ENCODE measurements at places on chromosomes 12 and 14.

- peak; percentile 9 for DNase-seq
Observed at GRCh38 chr12:122368361-122369073, 54.0 kb downstream of the CLIP1 start.

DNA sequence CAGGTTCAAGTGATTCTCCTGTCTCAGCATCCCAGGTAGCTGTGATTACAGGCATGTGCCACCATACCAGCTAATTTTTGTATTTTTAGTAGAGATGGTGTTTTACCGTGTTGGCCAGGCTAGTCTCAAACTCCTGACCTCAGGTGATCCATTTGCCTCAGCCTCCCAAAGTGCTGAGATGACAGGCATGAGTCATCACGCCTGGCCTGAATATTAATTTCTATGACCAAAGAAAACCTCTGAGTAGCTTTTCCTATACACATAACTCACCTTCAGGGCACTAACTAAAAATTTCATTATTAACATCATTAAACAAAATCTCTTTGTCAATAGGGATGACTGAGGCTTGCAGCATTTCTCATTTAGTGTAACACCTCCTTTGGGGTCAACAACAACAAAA is 259.6 kb upstream of the KRR1 start:
- no peak for DNase-seq

DNA sequence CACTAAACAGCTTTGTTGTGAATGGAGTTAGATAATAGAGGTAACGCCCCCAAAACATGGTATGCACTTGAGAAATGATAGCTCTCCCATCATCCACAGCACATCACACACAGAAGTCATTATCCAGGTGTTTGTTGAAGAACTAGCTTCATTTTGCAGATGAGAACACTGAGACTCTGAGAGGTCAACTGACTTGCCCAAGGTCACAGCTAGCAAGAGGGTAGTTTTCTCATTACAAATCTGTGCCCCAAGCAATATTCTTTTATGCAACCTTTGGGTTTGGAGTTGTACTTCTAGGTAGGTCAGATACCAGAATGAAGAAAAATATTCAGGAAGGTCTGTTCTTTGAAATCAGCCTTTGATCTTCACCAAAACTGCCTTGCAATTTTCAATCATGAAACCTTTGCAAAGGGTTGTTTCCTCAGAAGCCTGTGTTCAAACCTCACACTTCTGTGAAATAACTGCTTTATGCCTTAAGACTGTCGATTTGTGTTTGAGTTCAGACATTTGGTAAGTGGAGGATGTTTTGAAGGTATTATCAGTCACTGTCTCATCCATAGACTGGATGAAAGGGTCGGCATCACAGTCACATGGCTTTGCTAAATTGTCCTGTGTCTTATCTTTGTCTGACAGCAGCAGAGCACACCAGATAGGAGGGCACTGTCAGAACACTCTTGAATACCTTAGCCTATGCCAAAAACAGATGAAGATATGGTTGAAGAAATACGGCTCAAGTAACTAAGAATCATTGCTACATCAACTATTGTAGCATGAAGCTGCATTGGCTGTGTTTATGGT is 233.2 kb upstream of the BTG1 start:
- DNase-seq = no peak

- DNase-seq = no peak
Observed at GRCh38 chr12:68416350-68416749, 84.2 kb upstream of the MDM1 start.

GRCh38 chr12:124295431-124296058 is 652 bp downstream of the RFLNA start:
- no peak for DNase-seq

GRCh38 chr14:35438910-35439713 is 34.6 kb upstream of the NFKBIA start:
- no peak for DNase-seq

DNA sequence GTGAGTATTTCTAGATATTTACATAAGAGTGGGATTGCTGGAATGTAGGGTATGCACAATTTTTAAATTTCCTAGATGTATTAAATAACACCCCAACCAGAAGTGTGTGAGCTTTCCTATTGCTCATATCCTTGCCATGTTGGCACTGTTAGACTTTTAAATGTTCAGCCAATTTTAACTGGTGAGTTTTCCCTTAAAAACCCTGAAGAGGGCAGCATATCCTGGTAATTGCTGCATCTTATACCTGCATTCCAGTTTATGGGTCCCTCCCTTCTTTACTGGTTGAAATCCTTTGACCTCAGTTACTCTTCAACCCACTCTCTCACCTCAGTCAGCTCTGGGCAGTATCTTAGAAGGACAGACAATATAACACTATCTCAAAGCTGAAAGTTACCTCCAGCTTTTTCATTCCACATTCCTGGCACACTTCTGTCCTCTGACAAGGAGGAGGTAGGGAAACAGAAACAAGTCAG is 270.6 kb downstream of the PAWR start:
- peak; percentile 76 for DNase-seq

Data from mammary epithelial cell (primary cell).